Fibroblast of upper back skin (primary cell): ENCODE measurements at places on chromosomes 3 and 15.
A peak's percentile ranks its signal among the peaks of the same experiment; 100 is the strongest.

DNA sequence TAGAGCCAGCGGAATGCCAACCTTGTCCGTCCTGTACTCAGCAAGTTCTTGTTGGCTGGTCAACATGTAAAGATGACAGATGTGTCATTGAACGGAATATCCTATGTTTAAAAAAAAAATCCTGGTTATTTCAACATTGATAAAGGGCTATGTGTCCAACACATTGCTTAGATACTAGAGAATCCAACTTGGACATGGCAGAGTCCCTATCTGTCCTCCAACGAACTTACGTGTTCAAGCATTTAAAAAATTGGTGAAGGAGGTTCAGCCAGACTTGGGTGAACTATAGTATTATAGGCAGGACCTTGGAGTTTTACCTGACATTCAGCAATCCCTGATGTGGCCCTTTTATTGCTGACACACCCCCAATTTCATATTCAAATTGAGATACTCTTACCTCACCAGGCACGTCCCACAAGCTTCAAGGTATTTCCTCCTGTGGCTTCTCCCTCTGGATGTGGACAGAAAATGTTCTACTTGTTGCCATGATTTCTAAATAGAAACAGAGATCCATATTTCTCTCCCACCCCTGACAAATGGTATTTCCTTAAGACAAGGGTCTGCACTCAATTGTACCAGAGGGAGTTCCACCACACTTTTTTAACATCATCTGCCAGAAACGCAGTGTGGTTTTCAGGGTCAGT lies 207.7 kb upstream of the TPM1 start:
- DNase-seq, result peak; percentile 27

- peak; percentile 6 for DNase-seq
Observed at GRCh38 chr15:101490922-101491733, 1.6 kb upstream of the PCSK6 start.

DNA sequence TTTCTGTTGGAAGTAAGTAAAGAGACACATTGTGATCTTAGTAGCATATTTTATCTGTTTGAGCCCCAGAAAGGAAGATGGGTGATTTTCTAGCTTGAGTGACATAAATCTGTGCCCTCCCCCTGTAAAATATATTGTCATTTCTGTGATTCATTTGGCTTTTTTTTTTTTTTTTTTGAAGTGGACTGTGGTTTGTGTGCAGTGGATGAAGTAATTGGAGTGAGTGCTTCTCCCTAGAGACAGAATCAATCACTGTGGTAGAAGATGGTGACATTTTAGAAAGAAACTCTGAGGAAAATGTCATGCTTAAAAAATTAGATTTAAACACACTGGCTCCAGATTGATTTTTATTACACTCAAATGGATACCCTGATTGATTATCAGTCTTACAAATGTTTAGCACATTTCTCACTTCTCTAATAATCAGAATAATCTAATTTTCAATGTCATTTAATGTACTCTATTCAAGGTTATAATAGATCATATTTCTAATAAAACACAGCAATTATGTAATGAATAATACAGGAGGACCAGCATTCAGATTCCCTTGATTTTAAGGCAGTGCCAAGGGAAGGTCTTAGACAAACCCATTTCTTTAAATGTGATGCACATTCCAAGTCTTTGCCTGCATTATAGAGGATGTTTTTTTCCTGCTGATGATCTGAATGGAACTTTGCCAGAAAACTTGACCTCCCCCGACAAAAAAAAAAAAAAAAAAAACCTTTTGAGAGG lies 116.6 kb downstream of the TOP2B start:
- DNase-seq, result peak; percentile 85

GRCh38 chr3:186719945-186720739 lies 3.0 kb downstream of the KNG1 start:
- no peak for DNase-seq

DNA sequence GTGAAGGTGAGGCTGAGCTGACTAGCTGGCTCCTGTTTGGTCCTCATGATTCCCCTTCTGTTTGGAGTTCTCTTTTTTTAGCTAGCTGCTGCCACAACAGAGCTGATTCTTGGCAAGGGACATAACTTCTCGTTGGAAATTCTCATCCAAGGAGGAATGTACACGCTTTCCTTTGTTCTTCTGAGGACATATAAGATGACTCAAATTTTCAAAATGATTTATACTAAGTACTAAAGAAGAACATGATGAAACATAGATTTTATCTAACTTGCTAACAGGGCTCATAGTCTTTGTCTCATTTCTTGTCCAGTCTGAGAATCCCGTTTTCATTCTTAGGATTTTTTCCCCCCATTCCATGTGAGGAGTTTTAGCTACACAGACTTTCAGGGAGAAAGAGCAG lies 2.9 kb upstream of the TFG start:
- DNase-seq, result peak; percentile 81

- no peak for DNase-seq
Observed at GRCh38 chr15:93178371-93178770, 89.4 kb upstream of the RGMA start.

GRCh38 chr15:39232512-39232911 lies 348.4 kb upstream of the THBS1 start:
- peak; percentile 93 for DNase-seq

- no peak for DNase-seq
Observed at GRCh38 chr3:150806185-150806835, 43.3 kb upstream of the SIAH2 start.

- no peak for DNase-seq
Observed at GRCh38 chr3:89049119-89049518, 58.3 kb upstream of the EPHA3 start.

DNA sequence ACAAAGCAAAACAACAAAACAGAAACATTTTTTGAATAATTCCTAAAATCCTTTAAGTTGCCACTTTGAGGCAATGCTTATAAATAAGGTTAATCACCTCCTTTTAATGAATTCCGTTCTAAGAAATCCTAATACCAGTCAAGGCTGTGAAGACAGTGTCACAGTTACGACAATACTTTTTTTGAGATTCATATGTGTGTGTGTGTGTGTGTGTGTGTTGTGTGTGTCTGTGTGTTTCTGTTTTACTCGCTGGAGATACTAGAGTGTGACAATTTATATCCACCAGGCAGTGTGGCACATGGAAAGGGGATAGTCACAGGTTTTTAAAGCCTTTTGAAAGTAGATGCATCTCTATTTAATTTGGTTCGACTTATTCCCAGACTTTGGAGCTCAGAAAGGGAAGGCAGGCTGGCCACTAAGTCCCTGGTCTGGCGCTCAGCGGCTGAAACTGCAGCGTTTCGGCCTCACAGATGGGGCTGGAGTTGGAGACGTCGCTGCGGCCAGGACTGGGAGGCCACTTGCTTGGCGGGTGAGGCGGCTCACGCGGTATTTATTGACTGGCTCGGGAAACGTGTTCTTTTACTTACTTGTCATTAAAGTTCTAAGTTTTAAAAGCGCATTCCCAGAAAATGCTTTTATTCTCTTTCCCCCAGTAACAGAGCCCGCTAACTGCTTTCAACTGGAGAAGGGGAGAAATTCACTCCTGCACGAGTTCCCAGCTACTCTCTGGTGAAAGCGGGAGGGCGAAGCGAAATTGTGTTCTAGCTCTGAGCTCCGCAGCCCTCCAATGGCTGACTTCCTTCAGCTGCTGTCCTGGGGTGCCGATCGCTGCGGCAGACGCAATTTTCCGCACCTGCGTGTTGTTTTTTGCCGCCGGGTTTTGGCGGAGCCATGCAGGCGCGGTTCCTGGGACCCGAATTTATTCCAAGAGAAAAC lies 13.7 kb downstream of the ZIC1 start:
- DNase-seq, result no peak

- no peak for DNase-seq
Observed at GRCh38 chr3:42308651-42309050, 42.7 kb upstream of the CCK start.

DNA sequence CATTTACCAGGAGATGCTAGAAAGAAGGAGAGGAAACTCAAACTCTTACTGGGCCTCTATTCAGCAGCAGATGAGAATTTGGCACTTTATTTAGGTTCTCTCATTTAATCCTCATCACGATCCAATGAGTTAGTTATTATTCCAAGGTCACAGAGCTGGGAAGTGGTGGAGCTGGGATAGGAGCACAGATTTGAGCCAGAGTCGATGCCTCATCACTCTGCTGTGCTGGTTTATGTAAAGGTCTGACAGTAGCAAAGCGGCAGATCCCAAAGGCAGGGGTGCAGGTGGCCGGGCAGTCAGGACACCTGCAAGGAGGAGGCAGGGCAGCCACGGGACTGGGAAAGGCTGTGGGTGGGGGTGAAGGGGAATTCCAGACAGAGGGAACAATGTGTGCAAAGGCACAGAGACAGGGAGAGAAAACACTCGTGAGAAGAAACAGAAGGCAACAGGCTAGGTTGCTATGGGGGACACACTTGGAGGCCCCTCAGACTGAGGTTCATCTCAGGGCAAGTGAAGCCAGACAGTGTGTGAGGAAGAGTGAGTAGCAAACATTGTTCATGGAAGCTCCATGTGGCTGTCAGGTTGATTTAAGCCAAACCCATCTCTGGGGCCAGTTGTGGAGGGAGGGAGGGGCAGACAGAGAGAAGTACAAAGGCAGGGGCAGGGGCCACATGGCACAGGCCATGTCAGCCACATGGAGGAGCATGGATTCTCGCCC lies 26.8 kb downstream of the RAB6B start:
- no peak for DNase-seq

DNA sequence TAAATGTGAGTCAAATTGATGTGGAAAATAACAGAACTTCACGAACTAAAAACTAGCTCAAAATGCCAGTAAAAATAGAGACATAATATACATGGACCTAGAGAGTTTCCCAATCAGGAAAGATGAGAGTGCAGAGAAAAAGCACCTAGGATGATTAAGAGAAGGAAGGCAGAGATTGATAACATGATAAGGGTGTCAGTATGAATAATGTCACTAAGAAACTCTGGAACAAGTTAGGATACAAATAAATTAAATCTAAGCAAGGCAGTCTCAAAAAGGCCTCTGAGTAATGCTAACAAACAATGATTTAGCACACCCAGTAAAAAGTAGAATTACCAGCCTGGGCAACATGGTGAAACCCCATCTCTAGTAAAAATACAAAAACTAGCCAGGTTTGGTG lies 304.7 kb upstream of the DPPA4 start:
- DNase-seq, result no peak

- DNase-seq, result no peak
Observed at GRCh38 chr3:85120879-85121278, 162.1 kb downstream of the CADM2 start.

- DNase-seq, result no peak
Observed at GRCh38 chr3:42702066-42702951, at the start of gene HHATL. TSS of gene HHATL (minus strand) at chr3:42702798. CDS start at chr3:42700826, 1,972 bp downstream.

DNA sequence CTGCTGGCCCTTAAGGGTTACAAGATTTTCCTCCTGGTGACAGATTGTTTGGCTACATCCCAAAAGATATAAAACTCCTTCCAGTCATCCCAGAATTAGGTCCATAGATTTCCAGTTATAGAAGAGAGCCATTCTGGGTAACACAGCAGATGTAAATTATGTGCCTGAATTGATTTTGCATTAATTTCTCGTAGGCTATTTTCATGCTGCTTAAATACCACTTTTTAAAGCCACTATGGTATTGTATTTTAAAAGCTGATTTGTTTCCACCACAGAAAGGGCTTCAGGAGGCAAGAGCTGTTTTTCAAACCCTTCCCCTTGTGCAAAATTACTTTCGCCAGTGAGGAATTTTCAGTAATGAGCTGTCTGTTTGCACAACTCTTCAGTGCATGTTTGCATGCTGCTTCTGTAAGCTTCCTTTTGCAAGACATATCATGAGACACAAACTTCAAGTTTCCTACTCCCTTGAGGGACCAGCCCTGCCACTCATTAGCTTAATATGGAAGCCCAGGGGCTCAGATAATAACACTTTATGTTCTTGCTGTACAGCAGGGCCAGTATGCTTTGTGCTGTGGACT lies 105.4 kb upstream of the TNIK start:
- peak; percentile 30 for DNase-seq

DNA sequence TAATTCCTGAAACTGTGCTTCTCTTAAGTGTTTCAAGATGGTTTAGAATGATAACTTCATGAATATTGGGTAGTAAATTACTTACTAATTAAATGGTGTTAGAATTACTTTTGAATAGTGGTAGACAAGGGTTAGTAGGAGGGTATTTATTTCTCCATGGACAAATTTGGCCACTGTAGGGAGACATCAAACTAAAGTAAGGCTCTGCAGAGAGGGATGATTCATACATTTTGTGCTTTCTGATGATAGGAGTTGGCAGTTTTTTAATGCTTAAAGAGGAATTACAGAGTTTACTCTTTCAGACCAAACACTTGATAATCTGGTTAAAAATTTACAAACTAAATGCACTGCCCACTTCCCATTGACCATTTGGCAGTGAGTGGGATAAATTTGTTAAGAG lies 127.6 kb downstream of the NAALADL2 start:
- peak; percentile 43 for DNase-seq

DNA sequence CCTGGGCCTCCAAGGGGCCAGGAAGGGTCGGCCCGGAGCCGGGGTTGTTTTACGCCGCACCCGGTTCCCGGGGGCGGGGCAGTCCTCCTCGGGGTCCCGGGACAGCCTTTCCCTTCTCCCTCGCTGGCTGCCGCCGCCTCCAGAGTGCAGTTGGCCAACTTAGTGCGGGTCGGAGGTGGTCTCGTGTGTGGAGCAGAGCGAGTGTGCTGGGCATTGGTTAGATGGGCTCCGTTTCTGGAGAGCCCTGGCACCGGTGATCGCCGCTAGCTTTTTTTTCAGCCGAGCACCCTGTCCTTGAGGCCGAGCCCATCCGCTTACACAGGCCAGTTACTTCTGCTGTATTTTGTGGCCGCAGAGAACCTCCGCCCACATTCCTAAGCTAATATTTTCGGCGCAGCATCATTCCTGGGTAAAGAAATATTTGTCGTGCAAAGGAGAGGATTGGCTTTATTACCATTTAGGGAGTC lies 585 bp downstream of the KIF23 start:
- DNase-seq, result peak; percentile 96

- no peak for DNase-seq
Observed at GRCh38 chr3:46578973-46579755, 13.1 kb upstream of the LRRC2 start.

DNA sequence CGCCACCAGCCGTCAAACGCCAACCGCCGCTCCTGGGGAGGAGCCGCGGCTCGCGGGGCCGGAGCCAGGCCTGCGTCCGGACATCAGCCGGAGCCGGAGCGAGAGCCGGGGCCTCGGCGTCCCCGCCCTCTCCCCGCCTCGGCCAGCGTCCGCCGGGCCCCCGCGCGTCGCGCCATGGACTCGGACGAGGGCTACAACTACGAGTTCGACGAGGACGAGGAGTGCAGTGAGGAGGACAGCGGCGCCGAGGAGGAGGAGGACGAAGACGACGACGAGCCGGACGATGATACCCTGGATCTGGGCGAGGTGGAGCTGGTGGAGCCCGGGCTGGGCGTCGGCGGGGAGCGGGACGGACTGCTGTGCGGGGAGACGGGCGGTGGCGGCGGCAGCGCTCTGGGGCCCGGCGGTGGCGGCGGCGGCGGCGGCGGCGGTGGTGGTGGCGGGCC lies 359 bp downstream of the ARIH1 start:
- DNase-seq, result no peak

- DNase-seq, result peak; percentile 96
Observed at GRCh38 chr3:11643605-11644087, at the start of gene VGLL4. TSS of gene VGLL4 (minus strand) at chr3:11643915. CDS start at chr3:11643518, 397 bp downstream.

- DNase-seq, result no peak
Observed at GRCh38 chr3:15161133-15161532, 44.9 kb upstream of the CAPN7 start.

GRCh38 chr3:35385271-35385670 lies 254.1 kb upstream of the ARPP21 start:
- no peak for DNase-seq
